ENCODE measurements at places on chromosomes 1 and 21.

DNA sequence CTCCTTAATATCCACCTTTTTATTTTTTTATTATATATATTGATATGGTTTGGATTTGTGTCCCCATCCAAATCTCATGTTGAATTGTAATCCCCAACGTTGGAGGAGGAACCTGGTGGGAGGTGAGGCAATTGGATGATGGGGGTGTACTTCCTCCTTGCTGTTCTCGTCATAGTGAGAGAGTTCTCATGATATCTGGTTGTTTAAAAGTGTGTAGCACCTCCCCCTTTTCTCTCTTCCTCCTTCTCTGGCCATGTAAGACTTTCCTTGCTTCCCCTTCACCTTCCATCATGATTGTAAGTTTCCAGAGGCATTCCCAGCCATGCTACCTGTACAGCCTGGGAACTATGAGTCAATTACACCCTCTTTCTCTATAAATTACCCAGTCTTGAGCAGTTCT is 22.7 kb upstream of the CCSAP start:
- DNase-seq, result no peak

- no peak for DNase-seq
Measured at GRCh38 chr1:44237721-44238457, 24.6 kb downstream of the DMAP1 start.

DNA sequence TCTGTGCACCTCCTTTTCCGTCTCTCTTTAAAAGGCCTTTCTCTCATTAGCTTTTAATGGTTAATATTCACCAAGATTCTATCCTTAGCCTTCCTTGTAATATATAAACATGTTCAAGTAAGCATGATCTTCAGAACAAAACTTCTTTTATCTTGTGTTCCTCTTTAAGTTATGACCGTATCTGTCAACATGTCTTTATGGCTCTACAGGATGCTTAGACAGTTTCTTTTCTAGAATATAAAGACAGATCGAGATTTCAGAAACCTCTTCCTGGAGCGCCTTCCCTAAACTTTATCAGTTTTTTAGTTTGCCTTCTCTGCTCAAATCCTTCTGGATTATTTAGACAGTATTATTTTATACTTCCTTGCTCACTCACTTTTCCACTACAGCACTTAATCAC is 7.2 kb downstream of the RO60 start:
- DNase-seq, result no peak

DNA sequence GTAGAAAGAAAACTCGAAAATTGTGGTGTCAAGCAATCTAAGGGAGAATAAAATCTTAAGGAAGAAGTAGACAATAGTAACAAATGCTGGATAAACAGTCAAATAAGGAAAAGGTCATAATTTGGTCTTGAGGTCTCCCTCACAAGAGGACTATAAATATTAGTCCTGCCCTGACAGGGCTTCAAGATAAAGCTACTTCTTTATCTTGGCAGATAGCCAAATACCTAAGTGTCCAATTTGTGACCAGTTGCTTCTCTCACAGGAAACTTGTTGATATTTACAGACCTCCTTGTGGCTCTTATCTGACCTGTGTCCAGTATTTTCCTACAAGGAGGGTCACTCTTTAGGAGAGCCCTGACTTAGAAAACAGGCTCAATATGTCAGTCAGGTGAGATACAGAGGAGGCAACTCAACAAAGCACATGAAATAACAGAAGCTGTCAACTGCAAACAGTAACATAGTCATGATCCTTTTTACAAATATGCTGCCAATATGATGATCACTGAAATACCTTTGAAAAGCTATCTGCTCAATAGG is 88.8 kb downstream of the TNNI3K start:
- DNase-seq, result no peak

DNA sequence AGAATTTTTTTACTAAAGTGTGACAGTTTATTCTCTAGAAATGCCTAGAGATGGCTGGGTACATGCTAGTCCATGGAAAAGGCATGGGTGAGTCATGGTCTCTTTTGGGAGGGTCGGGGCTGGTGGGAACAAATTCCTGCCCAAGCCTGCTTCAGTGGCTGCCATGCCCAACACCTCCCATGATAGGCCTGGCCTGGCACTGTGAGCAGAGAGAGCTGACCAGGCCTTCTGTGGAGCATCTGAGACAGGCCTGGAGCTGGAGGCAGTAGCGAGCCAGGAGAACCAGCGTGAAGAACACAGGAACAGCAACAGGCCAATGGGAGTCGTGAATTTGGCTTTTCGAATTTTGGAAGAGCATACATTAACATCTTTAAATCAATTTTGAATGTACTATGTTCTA is 209.2 kb downstream of the SDCCAG8 start:
- no peak for DNase-seq

DNA sequence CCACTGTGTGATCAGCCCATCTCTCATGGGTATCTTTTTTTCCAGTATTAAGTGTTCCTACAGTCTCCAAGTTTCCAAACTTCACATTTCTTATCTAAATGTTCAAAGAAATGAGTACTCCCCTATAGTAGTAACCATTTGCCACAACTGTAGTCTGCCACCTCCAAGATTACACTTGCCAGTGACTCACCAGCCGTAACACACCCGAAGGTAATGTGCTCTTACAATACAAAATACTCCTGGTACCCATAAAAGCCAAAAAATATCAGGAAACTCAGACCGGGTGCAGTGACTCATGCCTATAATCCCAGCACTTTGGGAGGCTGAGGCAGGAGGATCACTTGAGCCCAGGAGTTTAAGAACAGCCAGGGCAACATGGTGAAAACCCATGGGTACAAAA is 20.5 kb upstream of the ZNF496 start:
- DNase-seq, result no peak

DNA sequence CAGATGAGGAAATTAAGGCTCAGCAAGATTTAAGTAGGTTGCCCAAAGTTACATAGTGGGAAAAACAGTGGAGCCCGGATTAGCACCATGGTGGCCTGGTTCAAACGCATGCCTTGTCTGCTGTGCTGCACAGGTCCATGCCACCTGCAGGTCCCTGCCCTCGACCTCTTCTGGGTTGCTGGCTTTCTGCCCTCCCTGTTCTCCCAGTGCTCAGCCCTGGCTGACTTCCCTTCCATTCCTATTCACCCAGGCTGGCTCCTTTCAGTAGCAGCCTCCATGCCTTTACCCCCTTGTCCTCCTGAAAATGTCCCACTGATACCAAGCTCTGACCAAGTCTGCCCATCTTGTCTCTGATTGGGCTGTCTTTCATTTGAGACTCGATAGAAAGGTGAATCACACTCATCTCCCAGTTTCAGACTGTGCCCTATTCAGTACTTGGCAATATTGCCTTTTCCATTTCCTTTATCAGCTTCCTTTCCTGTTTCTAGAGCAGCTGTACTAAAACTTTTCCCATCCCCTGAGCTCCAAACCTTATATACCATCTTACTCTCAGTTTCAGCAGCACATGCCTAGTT is 75.8 kb downstream of the ST3GAL3 start:
- no peak for DNase-seq

GRCh38 chr1:169670836-169671235 is 40.6 kb downstream of the SELL start:
- DNase-seq, result no peak
